ENCODE measurements at places on chromosomes 6 and 20.

- no peak for DNase-seq
Observed at GRCh38 chr6:112701201-112701600, 354.1 kb downstream of the RFPL4B start.

DNA sequence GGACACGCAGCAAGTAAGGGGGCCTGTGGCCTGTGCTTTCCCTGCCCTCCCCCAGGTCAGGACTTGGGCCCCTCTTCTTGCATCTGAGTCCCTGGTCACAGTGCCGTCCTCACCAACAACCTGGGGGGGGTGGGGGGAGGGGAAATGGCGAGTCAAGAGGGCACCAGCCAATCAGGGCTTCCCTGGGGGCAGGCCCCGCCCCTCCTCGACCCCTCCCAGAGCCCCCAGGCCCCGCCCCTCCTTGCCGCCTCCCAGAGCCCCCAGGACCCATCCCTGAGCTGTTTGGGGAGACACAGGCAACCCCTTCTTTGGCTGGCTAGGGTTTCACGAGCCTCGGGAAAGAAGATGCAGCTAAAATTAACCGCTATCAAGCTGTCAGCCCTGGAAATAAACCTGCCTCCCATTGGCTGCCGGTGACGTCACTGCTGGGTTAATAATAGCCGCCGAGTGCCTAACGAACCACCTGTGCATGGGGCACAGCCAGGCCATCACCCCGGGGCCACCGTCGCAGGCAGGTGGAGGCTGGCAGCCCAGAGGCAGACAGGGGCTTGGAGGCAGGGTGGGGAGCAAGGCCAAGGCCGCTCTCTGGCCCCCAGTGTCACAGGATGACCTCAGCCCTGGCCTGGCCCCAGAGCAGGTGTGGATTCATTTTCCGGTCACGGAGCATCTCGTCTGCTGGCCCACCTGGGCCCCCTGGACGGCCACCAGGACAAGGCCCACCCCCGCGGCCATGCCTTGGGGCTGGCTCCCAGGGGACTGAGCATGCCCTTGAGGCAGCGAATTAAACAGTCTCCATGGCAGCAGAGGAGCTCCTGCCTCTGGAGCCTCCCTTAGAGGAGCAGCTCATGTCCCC is 3.2 kb upstream of the EEF1A2 start:
- no peak for DNase-seq

GRCh38 chr6:26126394-26127235 is 39.4 kb downstream of the HFE start:
- DNase-seq = no peak

- no peak for DNase-seq
Observed at GRCh38 chr6:46565531-46565930, 74.3 kb upstream of the RCAN2 start.

GRCh38 chr6:125781314-125781868 is 9.4 kb upstream of the NCOA7 start:
- DNase-seq = peak; percentile 45

DNA sequence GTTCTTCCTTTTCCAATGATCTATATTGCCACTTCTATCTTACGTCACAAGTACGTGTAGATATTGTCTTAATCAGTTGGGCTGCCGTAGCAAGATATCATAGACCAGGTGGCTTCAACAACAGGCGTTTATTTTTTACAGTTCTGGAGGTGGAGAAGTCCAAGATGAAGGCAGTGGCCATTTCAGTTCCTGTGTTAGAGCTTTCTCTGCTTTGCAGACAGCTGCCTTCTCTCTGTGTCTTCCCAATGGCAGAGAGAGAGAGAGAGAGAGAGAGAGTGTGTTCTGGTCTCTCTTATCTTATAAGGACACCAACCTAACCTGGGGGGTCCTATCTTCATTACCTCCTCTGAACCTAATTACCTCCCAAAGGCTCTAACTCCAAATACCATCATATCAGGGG is 8.3 kb downstream of the HSF2 start:
- DNase-seq = no peak

DNA sequence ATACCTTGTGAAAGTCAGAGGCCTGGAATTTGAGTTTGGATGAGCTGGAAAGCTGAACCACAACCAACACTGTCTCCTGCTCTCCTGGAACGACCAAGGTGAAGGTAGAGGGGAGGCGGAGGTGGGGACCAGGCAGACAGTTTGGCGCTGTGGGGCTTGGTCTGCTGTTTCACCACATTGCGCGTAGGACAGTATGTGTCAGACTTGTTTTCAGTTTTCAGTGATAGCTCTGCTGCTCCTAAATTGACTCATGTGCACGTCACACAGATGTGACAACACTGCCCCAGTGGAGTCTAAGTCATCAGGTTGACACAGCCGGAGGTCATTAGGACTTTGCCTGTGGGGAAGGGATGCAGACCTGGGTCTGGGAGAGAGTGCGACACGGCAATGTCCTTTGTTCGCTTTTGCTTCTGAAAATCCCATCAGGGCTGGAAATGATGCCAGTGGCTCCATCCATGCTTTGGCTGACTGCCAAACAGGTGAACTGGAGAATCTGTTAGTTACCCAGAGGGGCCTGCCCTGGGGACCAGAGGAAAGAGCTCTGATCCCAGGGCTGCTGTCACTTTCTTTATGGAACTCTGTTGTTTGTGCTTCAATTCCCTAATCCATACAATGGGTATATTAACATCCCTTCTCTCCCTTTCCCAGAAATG is 255.5 kb downstream of the CDC5L start:
- DNase-seq = no peak

GRCh38 chr20:3340443-3340842 is 67.0 kb downstream of the DNAAF9 start:
- peak; percentile 62 for DNase-seq
